ENCODE measurements at places on chromosomes 16 and 17.

DNA sequence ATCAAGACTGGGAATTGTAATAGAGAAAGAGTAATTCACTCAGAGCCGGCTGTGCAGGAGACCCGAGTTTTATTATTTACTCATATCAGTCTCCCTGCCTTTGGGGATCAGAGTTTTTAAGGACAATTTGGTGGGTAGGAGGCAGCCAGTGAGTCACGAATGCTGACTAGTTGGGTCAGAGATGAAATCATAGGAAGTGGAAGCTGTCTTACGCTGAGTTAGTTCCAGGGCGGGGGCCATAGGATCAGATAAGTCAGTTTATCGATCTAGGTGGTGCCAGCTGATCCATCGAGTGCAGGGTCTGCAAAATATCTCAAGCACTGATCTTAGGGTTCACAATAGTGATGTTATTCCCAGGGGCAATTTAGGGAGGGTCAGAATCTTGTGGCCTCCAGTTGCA, 20.2 kb upstream of the GUCY2D start:
- no peak for DNase-seq

DNA sequence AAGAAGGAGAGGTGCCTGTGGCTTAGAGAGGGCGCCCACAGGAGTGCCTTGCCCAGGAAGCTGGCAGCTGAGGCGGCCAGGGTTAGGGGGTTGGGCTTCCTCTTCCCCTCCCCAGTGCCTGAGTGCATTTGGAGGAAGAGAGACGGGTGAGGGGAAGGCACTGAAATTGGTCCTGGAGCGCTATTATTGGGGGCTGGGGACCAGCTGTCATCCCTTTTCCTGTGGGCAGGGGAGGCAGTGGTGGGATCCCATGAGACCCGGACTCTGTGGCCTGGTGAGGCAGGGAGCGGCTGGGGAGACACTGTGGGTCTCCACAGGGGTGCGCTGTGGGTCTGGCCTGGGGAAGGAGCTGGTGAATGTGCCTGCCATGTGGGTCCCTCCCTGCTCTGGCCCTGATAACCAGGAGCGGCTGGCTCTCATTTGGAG, 259.7 kb downstream of the SEC14L1 start:
- peak; percentile 33 for DNase-seq

DNA sequence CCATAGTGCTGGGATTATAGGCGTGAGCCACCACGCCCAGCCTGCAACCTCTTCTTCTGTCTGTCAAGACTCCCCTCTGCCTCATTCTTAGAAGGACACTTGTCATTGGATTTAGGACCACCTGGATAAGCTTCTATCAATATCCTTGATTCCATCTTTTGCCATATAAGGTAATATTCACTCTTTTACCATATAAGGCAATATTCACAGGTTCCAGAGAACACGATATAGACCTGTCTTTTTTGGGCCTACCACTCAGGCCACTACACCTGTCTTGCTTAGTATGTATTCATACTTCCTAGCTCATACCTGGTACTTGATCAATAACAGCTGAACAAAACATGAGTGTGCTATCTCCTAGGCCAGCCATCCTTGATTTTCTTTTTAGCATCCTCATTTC, 149.2 kb upstream of the TOX3 start:
- no peak for DNase-seq

DNA sequence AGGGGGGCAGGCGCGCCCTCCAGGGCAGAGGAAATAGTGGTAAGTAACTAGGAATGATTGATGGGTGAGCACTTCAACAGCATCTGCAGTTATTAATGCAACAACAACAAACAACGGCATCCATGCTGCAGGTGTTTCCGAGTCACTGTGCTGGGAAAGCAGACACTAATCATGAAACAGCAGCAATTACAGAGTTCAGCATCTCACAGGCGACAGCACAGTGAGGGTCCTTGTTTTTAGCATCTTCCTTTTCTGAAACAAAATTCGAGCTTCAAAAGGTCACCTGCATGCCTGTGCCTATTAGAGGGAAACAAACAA, 191.9 kb downstream of the SLC39A11 start:
- no peak for DNase-seq

DNA sequence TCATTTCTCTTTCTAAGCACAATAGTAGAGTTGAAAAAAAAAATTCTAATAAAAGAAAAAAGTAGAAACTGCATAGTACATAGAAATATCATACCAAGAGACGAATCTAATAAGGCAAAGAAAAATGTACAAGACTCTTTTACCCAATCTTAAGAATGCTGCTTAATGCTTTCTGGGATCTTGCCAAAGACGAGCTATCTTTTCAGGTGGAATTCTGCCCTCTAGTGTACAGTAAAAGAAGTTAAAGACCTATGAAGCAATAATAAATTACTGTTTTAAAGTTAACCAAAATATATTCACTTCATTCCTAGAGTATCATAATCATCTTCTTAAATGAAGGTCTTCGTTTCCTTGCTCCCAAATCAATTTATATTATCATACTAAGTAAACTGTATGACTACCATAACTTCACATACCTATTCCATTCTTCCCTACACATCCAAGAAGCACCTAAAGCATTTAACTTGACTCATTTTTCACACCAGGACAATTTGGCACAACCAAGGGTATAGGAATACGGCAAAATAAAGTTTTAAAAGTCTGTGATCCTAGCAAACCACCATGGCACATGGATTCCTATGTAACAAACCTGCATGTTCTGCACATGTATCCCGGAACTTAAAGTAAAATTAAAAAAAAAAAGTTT, 47.7 kb downstream of the CFDP1 start:
- peak; percentile 34 for DNase-seq

- peak; percentile 21 for DNase-seq
These were observed 15.7 kb upstream of the NLRP1 start for GRCh38 chr17:5600041-5600440.

- DNase-seq = no peak
These were observed 372.9 kb downstream of the CDH13 start for GRCh38 chr16:82999711-83000110.

GRCh38 chr17:42179911-42180410, 981 bp downstream of the KCNH4 start:
- DNase-seq = no peak

DNA sequence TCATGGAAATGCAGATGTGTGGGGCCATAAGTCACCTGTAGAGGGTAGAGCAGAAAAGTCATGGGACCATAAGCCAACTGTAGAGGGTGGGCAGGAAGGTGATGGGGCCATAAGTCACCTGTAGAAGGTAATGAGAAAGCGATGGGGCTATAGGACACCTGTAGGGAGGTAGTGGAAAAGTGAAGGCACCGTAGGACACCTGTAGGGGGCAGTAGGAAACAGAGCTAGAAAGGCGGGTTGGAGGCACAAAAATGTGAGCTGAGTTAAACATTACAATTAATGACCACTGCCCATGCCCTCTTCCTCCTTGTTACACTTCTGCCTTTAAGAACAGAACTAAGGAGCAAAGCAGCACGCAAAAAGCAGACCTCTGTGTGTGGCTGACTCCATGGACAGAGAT, 150.1 kb downstream of the SHISA6 start:
- no peak for DNase-seq

DNA sequence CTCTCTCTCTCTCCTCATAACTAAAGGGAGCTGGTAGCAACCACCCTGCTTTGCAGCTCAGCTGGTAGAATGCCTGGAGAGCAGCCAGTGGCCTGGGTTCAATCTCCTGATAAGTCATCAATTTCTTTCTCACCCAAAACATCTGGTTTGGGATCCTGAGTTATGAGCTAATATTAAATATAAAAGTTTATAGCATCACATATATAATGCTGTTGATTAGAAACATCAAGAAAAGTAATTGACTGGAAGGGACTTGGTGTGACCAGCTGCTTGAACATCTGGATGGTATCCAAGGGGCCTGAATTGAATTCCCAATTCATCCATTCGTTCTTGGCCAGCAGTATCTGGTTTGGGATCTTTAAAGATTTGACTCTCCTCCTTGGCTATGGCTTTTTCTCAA, 12.2 kb upstream of the ELAC2 start:
- no peak for DNase-seq

DNA sequence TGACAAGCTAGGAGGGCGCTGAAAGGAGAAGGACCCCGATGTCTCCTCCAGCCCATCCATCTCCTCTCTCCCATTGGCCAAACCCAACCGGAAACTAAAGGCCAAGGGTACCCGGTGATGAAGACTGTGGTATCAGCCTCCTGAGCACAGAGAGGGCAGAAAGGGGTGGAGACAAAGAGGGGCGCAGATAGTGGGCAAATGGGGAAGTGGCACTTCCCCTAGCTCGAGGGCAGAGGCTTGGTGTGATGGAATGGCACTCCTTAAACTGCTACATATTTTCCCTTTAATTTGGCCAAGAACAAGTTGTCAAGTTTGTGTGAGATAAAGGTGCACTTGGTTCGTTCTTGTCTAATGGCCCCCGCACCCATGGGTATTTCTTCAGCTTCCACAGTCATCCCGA, 27.8 kb downstream of the IL4R start:
- DNase-seq = no peak

GRCh38 chr16:59913666-59914065, 1179.5 kb upstream of the GOT2 start:
- DNase-seq = no peak

GRCh38 chr17:28357901-28358197, 522 bp upstream of the POLDIP2 start:
- no peak for DNase-seq

DNA sequence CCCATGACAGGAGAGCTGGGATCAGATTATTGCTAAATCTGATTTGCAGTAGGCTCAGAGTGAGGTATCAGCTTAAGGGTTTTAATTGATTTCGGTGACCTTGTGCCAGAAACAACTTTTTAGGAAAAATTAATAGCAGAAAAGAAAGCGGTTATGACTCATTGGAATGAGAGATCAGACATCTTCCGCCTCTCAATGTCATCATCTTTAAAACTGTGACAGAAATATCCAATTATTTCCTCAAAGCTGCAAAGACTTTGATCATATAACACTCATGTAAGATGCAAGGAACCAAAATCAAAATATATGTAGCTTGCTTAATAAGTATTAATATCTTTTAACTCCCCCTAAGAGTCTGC, 190.1 kb upstream of the FOXF1 start:
- DNase-seq = no peak

GRCh38 chr16:56738221-56738620, 8.3 kb downstream of the NUP93 start:
- DNase-seq = no peak

GRCh38 chr17:44315760-44316731, 7.6 kb downstream of the RUNDC3A start:
- DNase-seq = no peak

DNA sequence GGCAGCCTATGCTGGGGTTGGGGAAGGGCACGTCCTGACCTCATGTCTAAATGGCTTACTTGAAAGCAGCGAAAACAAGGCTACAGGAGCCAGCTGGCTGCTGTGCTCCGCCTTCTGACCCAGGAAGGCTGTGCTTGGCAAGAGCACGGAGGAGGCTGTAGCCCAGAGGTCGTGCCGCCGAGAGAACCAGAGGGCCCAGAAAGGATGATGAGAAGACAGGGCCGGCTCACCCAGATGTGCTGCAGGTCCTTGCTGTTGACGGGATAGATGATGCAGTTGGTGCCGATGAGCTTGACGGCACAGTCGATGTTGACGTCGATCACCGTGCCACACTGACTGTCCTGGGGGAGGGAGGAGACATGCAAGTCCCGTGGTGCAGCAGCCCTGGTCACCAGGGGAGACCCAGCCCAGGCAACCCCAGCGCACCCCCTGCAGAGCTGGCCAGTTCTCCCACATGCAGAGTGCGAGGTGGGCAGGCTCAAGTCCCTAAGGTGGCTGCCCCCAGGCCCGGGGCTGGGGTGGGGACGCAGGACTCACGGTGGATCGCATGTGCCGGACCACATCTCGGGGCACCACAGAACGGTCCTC, 20.7 kb downstream of the SPHK1 start:
- DNase-seq = no peak

DNA sequence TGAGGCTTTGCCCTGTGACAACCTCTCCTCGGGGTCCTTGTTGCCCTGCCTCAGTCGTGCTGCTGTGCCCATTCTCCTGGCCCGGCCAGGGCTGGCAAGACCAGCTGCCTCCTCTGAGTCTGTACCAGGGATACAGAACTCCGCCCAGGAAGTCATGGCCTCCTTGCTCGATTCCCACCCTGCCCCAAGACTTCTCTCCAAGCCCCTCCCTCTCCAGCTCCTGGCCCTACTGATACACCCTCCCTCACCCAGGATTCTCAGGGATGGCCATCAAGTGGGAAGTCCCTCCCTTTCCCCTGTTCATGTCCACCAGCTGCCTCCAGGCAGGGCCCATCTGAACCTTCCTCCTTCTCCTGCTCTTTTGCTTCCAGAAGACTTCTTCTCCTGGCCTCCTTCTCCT, 11.2 kb upstream of the TMEM208 start:
- DNase-seq = no peak

GRCh38 chr16:11354733-11355574, 9.7 kb downstream of the RMI2 start:
- no peak for DNase-seq

- no peak for DNase-seq
These were observed 32.2 kb upstream of the IL21R start for GRCh38 chr16:27369806-27370205.

- DNase-seq = no peak
These were observed 4.2 kb downstream of the FBRS start for GRCh38 chr16:30662449-30662848.

GRCh38 chr17:54864636-54865356, 35.9 kb upstream of the TOM1L1 start:
- DNase-seq = no peak

DNA sequence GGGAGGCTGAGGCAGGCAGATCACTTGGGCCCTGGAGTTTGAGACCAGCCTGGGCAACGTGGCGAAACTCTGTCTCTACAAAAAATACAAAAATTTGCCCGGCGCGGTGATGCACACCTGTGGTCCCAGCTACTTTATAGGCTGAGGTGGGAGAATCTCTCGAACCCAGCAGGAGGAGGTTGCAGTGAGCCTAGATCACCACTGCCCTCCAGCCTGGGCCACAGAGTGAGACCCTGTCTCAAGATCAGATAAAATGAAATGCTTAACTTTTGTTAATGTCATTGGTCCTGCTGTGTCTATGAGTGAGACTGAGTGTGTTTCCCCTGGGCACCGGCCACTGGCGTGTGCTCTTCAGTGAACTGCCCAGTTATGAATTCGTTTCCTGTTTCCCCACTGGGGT, 10.5 kb downstream of the FAM234A start:
- DNase-seq = no peak

DNA sequence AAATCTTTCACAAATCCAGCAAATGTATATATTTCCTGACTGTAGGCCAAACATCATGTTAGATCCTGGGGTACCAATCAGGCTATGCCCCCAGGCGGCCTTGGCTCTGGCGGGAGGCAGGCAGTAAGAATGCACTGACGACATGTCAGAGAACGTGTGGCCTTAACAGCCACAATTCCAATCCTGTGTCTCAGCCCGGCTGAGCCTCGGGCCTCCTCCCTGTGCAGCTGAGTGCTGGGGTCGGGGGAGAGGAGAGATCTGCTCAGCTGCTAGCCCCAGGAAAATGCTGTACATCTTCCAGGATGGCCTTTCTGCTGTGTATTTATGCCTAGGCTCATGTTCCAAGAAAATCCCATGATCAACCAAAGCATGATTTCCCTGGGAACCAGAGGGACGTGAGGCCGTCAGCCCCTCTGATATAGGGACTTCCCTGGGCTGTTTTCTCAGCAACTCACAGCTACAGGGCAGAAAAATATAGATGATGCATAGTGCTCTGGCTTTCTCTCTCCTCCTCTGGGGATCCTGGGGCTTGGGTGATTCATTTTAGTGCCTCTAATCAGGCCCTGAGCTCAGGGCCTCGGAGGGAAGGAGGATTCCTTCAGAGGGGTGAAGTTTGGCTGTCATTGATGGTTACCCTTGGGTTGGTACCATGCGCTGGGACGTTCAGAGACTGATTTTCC, 604.0 kb downstream of the HS3ST4 start:
- DNase-seq = no peak

GRCh38 chr17:37521821-37522220, 32.1 kb downstream of the DUSP14 start:
- DNase-seq = no peak

- DNase-seq = no peak
These were observed 3.1 kb upstream of the BANP start for GRCh38 chr16:87948119-87948545.

All from NCI-H446 treated with DMSO at 0.1 percent for 48 hours (cell line).